Stimulated activated CD4-positive, alpha-beta T cell treated with anti-CD3 and anti-CD28 coated beads, Interleukin-12 subunit alpha, Interleukin-12 subunit beta, amount 100 ng/mL, for 4 hours (primary cell): ENCODE measurements at places on chromosomes 1 and 21.

DNA sequence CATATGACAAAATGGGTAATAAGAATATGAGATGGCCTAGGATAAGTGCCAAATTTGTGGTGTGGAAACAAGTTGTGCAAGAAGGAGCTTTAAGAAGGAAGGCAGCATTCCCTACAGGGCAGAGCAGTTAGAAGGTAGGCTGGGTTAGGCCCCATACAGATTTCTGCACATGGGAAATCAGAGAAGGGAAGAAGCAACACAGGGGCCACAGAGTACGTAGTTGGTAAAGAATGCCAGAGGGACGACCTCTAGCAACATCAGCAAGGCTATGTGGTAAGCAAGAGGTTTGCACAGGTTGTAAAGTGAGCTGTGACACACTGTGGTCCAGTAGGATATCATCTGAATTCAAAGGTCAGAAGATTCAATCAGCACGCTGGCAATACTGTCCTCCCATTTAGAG is 765.6 kb upstream of the B3GALT2 start:
- DNase-seq = no peak

DNA sequence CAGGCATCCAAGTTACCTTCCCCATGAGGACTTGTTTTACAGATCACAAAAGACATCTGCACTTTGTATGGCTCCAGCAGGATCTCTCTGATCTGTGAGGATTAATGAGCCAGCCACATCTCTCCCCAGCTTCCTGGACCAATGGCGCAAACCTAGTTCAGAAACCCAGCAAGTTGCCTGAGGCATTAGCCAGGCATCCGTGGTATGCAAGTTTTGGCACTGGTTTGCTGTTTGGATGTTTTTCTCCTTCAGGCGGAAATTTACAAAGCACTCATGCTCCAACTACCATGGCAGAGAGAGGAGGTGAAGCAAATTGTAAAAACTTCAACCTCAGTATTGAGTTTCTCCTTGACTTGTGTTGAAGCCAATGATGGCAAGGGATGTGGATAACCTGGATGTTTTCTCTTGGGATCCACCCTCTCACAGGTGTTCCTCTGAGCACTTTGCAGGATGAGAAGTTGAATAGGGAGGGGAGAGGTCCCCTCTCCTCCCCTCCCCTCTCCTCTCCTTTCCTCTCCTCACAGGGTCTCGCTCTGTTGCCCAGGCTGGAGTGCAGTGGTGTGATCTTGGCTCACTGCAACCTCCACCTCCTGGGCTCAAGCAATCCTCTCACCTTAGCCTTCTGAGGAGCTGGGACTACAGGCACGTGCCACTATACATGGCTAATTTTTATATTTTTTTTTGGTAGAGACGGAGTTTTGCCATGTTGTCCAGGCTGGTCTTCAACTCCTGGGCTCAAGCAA is 25.6 kb upstream of the ENO1 start:
- DNase-seq = no peak

GRCh38 chr1:180071759-180072158 is 82.9 kb upstream of the QSOX1 start:
- no peak for DNase-seq

- DNase-seq = no peak
Measured at GRCh38 chr1:106055855-106056254, 1000.6 kb upstream of the PRMT6 start.

DNA sequence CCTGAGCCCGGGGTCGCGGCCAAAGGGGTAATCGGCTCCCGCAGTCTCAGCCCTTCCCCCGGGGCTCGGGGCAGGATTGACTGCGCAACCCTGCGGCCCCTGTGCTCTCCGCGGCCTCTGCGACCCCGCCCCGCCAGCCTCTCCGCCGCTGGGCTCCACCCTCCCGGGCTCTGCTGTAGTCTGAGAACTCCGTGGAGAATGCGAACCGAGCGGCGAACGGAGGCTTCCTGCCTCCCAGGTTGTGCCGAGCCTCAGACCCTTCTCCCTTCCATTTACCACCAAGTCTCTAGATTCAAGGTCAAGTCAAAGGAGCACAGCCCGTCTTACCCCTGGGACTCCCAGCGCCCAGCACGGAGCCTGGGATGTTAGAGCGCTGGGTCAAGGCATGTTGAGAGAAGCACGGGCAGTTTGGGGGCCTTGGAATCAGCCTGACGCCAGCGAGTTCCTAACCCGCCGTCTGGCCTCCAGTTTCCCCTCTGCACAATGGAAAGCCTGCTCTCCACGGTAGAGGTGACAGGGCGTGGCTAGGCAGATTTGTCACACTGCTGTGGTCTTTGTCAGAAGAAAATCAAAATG is 3.0 kb downstream of the ATP2B4 start:
- DNase-seq = peak; percentile 52

GRCh38 chr1:15355968-15356625 is 53.6 kb upstream of the EFHD2 start:
- no peak for DNase-seq

- DNase-seq = no peak
Measured at GRCh38 chr1:169529068-169529642, 43.4 kb upstream of the SLC19A2 start.

GRCh38 chr1:81679942-81680341 is 120.8 kb upstream of the ADGRL2 start:
- no peak for DNase-seq

DNA sequence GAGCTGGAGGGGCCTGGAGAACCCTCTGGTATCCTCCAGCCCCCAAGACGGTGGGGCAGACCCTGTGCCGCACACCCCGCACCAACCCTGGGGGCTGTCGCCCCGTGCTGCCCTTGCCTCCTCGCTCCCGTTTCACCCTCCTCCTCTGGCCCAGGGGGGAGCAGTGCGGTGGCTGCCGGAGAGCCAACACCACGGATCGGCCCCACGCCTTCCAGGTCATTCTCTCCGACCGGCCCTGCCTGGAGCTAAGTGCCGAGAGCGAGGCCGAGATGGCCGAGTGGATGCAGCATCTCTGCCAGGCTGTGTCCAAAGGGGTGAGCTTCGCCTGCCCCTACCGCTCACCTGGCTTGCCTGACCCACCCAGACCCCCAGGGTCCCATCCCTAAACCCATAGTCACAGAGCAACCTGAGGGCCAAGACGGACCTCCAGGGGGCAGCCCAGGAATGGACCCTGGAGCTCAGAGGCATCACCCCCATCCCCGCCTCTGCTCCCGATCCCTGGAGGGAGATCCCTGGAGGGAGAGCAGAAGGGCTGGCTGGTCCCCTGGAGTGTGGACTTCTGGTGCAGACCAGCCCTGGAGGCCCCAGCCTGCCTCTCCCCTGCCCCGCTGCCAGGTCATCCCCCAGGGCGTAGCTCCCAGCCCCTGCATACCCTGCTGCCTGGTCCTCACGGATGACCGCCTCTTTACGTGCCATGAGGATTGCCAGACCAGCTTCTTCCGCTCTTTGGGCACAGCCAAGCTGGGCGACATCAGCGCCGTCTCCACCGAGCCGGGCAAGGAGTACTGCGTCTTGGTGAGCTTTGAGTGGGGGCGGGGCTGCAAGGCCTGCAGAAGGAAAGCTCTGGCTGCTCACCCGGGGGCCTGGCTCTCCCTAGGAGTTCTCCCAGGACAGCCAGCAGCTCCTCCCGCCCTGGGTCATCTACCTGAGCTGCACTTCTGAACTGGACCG is 4.0 kb upstream of the SLC25A34 start:
- DNase-seq = no peak

- no peak for DNase-seq
Measured at GRCh38 chr1:102098536-102098935, 101.8 kb upstream of the OLFM3 start.

- no peak for DNase-seq
Measured at GRCh38 chr1:160607011-160607671, 27.8 kb upstream of the CD84 start.

DNA sequence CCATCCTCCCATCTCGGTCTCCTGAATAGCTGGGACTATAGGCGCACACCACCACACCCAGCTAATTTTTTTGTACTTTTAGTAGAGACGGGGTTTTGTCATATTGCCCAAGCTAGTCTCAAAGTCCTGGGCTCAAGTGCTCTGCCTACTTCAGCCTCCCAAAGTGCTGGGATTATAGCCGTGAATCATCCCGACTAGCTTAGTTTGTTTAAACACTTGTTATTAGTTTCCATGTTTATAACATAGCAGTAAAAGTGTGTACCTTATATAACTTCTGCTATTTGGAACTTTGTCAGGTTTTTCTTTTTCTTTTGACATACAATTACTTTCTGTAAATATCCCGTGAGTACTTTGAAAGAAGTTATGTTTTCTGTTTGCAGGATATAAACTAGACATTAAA is 60.6 kb upstream of the C1orf21 start:
- no peak for DNase-seq

DNA sequence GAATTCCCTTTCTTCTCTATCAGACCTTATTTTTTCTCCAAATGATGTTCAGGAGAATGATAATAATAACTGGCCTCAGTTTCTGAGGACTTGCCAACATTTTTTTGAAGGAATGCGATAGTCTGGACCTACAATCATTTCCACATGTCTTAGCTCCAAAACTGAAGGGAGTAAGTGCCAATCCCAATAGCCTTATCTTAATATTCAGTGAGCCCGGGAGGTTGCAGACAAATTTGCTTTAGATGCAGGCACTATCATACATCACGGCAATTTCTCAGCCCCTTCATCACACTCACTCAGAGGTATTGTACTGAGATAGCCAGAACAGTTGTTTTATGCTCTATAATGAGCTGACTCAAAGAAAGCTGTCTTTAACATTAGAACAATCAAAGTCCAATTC is 796.9 kb downstream of the ADGRL2 start:
- DNase-seq = no peak

- DNase-seq = no peak
Measured at GRCh38 chr1:245085508-245086095, 69.2 kb upstream of the KIF26B start.

- no peak for DNase-seq
Measured at GRCh38 chr1:14280909-14281308, 317.6 kb upstream of the KAZN start.

DNA sequence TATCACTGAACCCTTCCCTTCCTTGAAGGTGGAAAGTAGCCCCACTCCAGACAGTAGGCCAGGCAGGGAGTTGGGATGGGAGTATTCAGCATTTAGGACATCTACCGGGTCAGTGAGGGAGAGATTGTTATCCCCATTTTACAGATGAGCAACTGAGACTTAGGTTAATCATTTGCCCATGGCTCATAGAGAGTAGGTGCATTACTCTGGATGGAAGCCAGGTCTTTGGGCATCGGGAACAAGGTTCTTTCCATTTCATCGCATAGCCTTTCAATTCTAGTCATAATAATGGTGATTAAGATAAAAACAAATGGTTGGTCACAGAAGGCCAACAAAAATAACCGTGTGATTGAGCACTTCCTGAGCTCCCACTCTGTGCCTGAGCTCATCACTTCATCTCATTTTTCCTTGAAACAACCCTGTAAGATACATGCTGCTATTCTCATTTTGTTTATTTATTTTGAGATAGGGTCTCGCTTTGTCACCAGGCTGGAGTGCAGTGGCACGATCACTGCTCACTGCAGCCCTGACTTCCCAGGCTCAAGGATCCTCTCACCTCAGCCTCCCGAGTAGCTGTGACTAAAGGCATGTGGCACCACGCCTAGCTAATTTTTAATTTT is 64.8 kb downstream of the NAV1 start:
- DNase-seq = no peak

GRCh38 chr1:41980827-41981653 is 62.3 kb upstream of the HIVEP3 start:
- DNase-seq = no peak

DNA sequence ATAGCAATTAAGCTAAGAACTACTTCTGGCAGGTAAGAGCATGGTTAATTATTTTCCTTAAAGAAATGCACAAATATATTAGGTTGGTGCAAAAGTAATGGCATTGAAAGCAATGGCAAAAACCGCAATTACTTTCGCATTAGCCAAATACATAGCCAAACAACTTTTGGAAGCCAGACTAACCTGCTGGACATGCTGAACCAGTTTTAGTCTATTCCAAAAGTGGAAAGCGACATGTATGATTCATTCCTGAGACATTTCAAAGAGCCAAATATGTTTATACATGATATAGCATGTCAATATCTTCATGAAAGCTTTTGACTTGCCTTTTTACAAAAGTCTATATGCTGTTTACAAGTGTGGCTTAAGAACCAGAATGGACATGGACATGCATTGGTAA is 23.4 kb upstream of the DR1 start:
- DNase-seq = no peak

DNA sequence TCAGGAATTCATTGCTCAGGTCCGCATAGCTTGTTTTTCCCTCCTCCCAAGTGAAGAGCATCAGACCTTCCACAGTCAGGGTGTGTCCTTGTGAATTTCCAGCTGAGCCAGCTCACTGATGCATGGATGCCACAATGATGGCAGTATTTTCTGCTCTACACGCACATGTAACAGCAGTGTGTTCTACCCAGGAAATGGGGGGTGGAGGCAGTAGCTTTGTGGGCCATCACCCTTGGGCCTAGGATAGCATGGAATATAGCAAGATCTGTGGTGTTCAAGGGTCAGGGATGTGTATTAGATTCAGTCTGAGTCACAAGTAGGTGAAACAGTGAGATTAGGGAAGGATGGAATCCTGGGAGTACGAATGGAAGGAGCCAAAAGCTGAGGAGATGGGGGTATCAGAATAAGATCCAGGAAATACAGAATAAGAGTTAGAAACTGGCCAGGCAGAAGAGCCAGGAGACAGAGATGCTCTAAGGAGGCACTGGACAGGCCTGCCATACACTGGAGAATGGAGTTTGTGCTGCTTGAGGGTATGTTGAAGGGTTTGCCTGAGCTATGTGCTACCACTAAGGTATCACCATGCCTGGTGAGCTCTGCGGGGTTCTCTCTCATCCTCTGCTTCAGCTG is 90.6 kb upstream of the CNIH3 start:
- DNase-seq = no peak

GRCh38 chr1:181087400-181087901 is 1.0 kb upstream of the IER5 start:
- no peak for DNase-seq
